ENCODE measurements at places on chromosomes 6 and 20.

GRCh38 chr6:114432400-114432799 lies 89.6 kb upstream of the HS3ST5 start:
- DNase-seq, result no peak

DNA sequence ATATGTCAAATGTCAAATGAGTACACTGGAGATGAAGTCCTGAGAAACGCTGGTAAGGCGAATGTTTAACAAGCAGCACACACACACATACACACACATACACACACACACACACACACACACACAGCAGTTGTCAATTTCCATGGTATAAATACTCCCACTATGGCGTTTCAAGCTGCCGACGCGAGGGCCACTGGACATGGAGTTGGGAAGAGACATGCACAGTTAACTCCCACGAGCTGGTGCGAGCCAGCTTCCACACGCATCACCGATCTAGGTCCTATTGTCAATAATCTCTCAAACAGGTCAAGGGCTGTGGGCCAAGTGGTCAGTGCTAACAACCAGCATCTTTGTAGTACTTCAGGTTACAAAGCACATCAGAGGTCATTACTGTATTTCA lies 58.9 kb downstream of the TRERF1 start:
- no peak for DNase-seq

DNA sequence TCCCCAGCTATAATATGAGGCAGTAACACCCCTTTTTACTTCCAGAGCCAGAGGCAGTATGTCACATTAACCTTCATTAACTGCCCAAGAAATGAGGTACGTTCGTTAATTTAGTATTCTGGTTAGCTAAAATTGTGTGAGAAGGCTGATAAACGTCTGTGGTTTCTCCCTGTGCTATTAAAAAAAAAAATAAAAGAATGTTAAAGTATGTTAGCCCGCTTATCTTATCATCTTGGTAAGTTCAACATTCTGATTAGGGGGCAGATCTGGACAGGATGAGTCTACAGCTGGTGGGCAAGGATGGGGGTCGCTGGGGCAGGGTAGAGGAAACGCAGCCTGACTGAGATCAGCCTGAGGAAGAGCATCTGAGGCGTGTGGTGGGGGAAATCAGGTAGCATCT lies 154.0 kb downstream of the PRL start:
- no peak for DNase-seq

DNA sequence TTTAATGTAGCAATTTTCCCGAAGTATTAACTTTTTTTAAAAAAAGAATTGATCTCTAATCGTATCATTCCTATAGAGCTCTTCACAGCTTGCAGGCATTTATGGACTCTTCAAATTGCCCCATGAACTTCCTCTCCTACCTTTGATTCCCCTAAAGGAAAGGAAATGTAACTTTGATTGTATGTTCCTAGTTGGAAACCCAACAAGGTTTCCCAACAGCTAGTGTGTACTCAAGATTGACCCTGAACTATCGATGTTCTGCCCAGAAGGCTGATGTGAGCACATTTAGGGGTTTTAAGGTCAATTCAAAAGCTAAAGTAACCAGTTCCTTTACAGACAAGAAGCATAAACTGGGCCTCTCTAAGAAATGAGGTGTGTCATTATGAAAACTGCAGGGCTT lies 491.7 kb downstream of the PTPRT start:
- DNase-seq, result no peak

DNA sequence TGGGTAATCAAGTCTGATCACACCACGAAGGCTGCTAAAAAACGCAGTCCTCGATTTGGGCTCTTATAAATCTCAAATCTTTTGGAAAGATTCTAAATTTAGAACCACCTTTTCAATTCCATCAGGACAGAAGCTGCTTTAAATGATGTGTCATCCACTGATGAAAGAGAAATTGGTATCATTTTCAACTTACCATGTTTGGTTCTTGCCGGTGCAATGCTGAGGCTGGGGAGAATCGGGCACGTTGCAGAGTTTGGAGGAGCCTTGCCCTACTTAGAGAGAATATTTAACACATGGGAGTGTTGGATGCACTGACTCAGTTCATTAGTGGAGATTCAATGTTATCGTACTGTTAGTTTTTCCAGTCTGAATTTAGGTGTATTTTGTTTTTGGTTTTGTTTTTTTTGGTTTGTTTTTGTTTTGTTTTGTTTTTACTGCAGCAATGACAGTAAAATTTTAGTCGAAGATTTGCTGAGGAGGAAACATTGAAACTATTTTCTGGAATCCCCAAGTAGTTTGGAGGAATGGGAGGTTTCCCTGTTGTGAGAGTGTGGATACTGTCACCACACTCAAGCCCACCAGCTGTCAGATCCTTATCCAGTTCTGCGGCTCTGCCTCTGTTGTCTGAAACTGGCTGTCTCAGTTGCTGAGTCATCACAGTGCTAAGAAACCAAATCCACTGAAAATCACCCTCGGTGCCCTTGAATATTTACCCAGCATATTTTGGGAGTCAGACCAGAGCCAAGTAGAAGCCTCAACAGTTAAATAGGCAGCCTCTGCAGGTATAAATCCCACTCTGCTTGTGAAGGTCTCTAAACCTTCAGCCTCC lies 497.0 kb downstream of the BTBD3 start:
- no peak for DNase-seq

DNA sequence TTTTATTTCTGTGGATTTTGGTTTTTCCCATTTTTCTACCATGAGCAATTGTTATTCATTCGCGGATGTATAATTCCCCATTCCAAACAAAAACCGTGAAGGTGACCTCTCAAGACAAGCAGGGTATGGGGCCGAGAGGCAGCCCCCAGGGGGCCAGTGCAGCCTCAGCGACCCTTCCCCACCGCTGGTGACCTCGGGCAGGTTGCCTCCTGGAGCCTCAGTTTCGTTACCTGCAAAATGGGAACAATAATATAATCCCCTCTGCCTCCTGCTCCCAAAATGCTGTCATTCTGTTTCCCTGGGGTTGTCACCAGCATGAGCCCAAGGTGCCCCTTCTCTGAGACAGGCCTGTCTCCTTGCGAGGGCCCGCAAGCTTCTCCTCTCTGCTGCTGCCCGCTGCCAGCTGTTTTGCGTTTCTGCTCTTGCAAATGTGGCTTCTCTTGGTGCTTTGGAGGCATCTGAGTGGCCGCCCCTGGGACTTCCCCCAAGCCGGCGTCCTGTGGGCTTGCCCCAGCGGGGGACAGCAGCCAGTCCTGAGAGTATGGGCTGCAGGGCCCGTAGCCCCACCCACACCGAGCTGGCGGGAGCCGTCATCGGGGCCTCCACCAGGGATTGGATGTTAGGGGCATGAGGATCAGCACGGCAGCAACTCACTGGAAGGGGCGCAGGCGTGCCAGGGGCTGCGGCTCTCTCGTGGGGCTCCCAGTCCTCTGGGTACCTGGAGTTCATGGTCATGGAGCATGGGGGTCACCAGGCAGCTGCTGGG lies 161.9 kb downstream of the TAF4 start:
- no peak for DNase-seq

- no peak for DNase-seq
These were observed 29.6 kb downstream of the OR2B2 start for GRCh38 chr6:27882624-27883023.

GRCh38 chr6:33028220-33028849 lies 18.9 kb upstream of the HLA-DOA start:
- DNase-seq, result no peak

GRCh38 chr20:1964659-1965405 lies 29.0 kb downstream of the PDYN start:
- DNase-seq, result no peak
